ENCODE measurements at places on chromosomes 16 and 17.

GRCh38 chr17:50865868-50866260 lies 290 bp downstream of the TOB1 start:
- no peak for DNase-seq

DNA sequence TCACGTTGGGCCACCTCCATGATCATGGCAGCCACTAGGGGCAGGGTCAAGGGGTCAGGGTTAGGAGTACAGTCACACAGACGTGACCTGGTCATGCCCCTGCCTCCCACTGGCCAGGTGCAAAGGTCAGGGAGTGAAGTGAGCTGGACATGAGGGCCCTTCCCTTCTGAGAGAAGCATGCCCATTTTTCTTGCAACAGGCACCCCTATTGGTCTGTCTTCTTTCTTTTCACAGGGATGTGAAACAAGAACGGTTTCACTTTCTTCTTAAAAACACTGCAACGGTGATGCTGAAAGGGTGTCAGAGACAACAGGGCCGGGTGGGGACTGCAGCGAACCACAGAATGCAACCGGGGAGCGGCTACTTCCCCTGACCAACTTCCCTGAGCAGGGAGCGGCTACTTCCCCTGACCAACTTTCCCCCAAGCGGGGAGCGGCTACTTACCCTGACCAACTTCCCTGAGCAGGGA lies 52.1 kb upstream of the DOC2B start:
- no peak for DNase-seq

- DNase-seq = no peak
Measured at GRCh38 chr17:51035431-51035830, 85.2 kb downstream of the SPAG9 start.

DNA sequence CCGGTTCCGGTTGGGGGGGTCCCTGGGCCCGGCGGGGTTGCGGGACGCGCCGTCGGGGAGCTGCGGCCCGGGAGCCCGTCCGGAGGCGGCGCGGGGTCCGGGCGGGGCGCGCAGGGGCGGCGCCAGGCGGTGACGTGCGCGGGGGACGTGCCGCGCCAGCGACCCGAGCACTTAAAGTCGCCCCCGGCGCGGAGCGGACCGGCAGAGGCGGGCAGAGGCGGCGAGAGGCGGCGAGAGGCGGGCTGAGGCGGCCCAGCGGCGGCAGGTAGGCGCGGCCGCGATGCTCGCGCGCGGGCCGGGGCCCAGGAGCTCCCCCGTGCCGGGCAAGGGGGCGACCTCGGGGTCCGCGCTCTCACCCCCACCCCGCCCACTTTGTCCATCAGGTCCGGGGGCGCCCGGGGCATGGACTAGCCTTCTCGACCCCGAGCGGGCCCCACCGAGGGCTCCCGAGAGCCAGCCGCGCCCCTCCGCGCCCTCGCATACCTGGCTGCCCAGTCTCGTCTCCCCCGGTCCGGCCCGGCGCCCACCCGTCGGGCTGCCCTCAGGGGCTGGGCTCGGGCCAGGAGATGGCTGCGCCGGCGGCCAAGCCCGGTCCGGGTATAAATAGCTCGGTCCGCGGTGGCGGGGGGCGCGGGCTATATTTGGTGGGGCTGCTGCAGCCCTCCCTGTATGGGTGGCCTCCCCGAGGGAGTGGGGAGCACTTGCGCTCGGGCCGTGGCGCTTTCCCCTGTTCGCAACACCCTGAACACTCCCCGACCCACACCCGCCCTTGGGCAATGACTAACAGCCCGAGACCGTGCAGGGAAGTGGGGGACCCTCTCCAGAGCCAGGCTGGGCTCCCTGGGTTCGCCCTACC lies at the start of gene SLC16A3:
SLC16A3 (plus strand) TSS at position 201 of the 856 bp plus-strand sequence. CDS start 6,967 bp downstream, outside the sequence.
- DNase-seq = no peak

DNA sequence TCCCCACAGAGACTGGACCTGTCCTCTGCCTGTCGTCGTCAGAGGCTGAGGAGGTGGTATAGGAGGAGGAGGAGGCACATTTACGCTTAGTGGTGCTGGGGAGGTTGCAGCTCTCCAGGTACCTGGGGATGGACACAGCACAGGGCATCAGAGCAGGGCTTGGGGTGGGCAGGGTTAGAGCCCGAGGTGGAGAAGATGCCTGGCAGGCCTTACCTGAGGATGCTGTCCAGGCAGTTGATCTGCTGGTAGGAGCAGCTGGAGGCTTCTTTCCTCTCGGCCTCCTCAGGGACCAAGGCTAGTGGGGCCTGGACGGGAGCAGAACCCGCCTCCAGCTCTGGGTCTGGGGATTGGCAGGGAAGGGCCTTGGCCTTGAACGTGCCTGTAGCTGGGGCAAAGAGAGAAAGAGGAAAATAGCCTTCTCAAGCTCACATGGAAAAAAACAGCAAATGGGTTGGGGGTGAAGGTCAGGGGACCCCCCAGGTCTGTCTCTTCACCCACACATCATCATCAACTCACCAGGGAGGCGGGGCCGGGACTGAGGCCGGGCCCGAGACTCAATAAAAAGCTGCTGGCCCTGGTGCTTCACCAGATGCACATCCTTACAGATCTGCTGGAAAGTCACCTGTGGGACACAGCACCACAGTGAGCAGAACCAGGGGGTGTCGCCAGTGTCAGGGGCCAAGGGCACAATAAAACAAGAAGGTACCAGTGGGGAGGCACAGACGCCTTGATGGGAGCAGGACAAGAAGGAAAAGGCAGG lies 5.6 kb downstream of the PER1 start:
- no peak for DNase-seq

DNA sequence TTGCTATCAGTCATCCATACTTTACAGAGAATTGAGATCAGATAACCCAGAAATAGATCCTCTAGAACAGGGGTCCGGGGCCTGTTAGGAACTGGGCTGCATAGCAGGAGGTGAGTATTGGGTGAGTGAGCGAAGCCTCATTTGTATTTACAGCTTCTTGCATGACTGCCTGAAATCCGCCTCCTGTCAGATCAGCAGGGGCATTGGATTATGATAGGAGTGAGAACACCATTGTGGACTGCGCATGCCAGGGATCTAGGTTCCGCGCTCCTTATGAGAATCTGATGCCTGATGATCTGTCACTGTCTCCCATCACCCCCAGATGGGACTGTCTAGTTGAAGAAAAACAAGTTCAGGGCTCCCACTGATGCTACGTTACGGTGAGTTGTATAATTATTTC lies 13.0 kb upstream of the SCIMP start:
- no peak for DNase-seq

DNA sequence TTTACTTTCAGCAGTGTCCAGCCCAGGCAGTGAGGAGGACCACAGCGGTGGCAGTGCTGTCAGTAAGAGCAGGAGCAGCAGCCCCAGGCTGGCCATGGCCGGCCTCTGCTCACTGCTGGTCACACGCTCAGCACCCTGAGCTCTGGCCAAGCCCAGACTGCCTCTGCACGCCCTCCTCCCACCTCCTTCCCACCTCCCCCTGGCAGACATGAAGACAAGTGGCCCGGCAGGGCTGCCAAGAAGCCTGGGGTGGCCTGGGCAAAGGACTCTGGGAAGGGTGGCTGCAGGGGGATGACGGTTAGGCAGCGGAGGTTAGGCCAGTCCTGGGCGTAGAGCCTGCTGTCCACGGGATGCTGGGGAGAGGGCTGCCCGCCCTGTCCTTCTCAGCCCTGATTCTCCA lies at the start of gene C16orf89:
C16orf89 (minus strand) TSS at position 144 of the 400 bp plus-strand sequence; CDS start at position 96, 48 bp downstream.
- no peak for DNase-seq

- DNase-seq = no peak
Measured at GRCh38 chr16:89184933-89185794, 13.6 kb downstream of the CDH15 start.

DNA sequence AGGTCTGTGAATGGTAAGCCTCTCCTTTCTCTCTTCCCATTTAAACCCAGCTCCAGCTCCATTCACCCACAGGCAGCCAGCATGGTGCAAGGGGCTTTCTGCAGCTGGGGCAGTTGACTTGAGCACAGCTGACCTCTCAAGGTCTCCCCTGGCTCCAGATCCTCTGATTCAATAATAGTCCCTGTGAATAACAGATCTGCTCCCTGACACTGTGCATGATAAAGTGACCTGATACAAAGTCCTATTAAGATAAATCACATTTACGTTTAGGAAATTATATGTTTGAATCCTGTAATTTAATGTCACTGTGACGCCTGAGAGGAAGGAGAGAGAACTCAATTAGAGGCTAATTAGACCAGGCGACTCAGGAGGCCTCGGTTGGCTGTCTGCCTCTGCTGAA lies 540.4 kb upstream of the CDH11 start:
- no peak for DNase-seq

GRCh38 chr16:3988011-3988410 lies 107.5 kb upstream of the CREBBP start:
- DNase-seq = no peak

DNA sequence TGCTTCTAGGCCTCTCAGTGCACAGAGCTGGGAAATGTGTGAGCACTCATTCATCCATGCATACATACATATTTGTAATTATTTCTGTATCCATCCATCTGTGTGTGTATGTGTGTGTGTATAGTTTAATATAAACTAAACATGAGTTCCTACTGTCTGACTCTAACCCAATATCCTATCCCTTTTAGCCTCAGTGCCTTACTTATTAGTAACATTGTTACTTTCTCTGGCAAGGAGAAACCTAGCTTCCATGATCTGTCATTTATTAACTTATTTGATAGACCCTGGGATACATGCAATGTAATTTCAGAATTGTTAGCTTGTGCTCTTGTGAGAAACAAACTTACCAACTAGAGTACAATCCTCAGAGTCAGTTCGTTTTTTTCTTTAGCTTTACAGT lies 59.0 kb upstream of the WSCD1 start:
- DNase-seq = no peak

DNA sequence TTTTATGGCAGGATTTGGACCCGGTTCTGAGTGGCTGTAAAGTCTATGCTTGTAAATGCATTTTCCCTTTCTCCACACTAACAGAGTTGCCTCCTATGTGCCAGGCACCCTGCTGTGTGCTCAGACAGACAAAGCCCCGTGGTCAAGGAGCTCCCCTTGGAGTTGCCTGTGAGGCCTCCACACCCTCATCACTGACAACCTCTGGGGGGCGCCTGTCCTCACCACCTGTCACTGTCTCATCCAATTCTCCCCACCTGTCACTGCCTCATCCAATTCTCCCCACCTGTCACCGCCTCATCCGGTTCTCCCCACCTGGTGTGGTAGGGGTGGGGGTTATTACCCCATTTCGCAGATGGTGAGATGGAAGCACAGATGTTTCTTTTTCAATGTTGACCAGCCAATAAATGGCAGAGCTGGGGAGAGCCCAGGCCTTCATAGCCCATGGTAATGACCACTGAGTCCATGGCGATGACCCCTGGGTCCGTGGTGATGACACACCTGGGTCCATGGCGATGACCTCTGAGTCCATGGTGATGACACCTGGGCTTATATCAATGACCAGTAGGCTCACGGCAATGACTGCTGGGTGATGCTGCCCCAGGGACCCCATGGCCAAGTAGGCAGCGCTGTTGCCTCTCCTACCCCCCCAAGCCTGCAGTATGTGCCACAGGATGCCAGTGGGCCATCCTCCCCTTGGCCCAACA lies 150.1 kb downstream of the IRF8 start:
- no peak for DNase-seq

- peak; percentile 35 for DNase-seq
Measured at GRCh38 chr17:44829523-44830358, at the start of gene GJC1. GJC1 (minus strand) TSS chr17:44830287; CDS start chr17:44805817, 24,470 bp downstream.

- no peak for DNase-seq
Measured at GRCh38 chr16:24074574-24074973, 181.6 kb upstream of the CACNG3 start.

GRCh38 chr16:48498769-48499631 lies 111.0 kb downstream of the N4BP1 start:
- no peak for DNase-seq

DNA sequence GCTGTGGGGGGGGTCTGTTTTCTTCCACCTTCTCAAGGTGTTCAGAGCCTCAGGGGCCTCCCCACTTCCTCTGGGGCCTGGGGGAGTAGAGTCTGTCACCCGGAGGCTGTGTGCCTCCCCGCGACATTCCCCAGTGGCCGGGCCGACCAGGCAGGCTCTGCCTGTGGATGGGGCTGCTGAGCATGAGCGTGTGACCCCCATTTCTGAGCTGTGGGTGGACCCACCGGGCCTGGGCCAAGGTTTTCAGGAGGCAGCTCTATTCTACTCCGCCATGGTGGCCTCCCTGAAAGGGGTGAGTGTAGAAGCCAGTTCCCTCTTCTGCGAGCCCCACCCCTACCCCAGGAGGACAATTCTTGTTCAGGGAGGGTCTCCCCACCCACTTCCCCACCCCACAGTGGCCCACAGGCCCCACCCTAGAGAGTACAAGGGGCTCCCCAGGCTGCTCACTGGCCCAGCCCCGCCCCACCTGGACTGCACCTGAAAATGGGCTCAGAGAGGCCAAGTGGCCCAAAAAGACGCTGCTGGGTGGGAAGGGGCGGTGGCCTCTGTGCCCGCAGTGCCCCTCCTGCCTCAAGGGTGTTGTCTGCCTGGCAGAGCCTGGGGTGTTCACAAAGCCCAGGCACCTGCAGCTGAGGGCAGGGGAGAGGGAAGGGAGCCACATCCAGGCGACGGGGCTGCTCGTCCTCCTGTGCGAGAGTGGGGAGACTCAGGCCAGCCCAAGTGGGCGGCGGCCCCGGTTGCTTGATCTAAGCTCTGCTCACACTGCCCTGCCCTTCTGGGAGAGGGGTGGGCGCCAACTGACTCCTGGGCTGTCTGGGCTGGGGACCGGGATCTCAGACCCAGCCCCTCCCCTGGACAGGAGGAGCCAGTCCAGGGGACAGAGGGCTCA lies 1.3 kb downstream of the MSLN start:
- DNase-seq = no peak

DNA sequence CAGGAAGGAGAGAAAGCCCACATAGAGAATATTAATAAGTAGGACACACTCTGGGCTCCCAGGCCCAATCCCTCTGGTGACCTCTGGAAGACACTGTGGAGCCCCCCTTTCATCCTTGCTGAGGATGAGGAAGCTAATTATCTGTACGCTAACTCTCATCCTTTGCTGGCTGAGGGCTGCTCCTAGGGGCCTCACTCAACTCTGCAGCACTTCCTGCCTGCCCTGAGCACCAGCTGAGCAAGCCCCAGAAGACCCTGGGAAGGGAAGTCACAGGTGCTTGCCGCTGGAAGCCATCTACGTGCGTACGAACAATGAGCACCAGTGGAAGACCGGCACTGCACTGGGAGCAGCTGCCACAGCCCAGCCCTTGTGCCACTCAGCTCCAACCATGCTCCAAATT lies 145.8 kb upstream of the CDH5 start:
- no peak for DNase-seq

GRCh38 chr17:74532115-74532514 lies 840 bp upstream of the CD300LB start:
- peak; percentile 19 for DNase-seq

- no peak for DNase-seq
Measured at GRCh38 chr17:51014129-51014528, 106.5 kb downstream of the SPAG9 start.

All from NCI-H446 (cell line).